ENCODE measurements at places on chromosomes 7 and 10. TPM values are rescaled to one million over a fixed set of nuclear protein-coding genes. Genes with fewer than 3 reads are reported as not detected.

DNA sequence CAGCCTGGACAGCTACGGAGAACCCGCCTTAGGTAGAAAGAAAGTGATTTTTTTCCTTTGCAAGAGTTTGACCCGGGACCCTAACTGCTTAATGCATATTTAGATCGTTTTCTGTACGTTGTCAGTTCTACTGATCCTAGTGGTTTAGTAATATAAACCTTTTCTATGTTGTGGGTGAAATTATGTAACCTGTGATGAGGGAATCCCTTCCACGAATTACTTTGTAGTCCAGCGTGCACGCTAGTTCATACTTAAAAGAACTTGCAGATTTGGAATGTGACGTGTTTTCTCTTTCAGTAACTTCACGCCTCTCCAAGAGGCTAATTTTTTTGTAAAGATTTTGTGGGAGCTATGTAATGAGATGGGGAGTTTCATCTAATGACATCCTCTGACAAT is 705 bp downstream of the SLF2 start:
- no peak for DNase-seq

GRCh38 chr10:20674926-20675325 is 222.2 kb downstream of the NEBL start:
- DNase-seq: no peak

DNA sequence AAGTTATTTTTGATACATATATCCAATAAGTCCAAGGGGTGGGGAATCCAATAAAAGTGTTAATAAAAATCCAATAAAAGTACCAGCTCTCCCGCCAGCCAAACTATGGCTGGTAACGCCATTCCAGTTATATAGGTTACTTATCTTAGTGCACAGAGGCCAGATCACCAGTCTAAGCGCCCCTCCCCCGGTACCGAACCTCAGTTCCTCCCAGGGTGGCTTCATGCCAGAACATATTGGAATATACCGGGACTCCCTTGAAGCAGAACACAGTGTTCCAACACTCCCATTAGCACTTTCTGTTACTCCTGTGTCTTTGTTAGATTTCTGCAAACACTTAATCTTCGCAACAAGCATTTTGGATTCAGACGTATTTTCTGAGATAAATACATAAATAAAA is 7.5 kb downstream of the FBH1 start:
- no peak for DNase-seq

DNA sequence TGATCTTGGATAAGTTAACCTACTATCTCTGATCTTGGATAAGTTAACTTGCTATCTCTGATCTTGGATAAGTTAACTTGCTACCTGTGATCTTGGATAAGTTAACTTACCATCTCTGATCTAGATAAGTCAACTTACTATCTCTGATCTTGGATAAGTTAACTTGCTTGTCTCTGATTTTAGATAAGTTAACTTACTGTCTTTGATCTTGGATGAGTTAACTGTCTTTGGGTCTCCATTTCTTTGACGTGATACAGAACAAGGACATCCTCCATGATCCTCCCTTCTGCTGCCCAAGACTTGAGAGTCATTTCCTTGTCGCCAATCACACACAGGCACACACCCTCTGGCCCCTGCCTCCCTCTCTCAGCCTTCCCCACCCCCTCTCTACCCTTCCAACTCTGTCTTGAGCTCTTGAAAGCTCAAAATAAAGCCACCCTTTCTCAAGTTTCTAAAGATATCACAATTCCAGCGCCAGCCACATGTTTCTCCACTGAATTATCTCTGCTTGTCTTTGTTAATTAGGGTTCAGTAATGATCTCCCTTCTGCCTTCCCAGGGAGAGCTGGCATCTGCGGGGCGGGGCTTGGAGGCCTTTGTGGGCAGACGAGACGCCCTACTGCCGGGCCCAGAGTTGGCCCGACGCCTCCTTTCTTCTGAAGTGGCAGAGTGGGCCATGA is 85.1 kb upstream of the GTF2I start:
- DNase-seq: no peak

DNA sequence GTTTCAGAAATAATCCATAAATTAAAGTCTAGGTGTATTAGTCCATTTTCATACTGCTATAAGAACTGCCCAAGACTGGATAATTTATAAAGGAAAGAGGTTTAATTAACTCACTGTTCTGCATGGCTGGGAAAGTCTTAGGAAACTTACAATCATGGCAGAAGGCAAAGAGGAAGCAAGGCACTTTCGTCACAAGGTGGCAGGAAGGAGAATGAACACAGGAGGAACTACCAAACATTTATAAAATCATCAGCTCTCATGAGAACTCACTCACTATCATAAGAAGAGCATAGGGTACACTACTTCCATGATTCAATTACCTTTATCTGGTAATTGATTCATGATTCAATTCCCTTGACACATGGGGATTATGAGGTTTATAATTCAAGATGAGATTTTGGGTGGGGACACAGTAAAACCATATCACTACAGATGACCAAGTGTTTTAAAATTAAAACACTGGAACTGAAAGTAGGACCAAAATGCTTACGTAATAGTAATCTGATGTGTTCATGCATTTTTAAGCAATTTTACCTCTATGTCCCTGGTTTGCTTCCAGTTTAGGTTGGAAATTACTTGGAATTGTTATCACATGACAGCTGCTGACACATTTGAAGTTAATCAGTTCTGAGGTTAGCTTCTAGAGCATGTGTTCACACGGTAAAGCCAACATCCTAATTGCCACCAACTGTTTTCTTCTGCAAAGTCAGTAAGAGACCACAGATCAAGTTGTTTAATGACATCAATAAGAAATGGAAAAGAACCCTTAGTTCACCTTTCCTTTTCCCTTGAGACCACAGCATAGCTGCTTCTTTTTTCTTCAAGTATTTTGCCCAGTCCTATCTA is 48.4 kb upstream of the SEMA3C start:
- no peak for DNase-seq

- DNase-seq: peak; percentile 69
Measured at GRCh38 chr10:103859161-103860086, 4.0 kb upstream of the SH3PXD2A start.

DNA sequence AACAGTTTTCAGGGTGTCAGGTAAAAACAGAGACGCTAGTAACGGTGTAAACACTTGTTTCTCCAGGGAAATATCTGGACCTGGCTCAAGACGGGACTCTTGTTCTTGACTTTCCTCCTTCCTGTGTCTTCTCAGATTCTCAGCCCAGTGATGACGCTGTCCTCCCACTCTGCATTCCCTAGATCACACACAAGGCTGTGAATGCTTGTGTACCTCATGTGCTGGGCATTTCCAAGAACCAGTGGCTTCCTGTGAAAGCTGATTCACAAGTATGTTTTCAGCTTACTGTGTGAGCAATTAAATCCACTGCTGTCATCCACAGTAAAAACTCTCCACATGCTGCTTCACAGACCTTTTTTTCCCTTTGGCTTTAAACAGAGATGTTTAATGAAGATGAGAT is 193.8 kb upstream of the DPP6 start:
- no peak for DNase-seq

- DNase-seq: no peak
Measured at GRCh38 chr10:124318811-124319210, 99.9 kb downstream of the OAT start.

DNA sequence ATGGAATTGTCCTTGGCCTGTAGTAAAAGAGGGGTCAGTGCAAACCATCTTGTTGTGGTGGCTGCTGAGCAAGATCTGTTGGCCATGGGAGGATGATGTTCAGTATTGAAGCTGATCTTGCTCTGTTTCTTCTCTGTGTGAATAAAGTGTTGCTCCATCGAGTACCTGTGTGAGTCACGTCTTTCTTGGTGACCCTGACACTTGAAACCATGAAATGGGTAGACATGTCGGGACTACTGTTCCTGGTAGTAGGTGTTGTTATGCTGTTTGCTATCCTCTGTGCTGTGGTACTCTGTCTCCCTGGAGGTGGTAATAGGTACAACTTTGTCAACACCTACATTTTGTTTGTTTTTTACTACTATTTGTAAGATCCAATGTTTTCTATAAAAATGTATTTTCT is 330.6 kb downstream of the MDFIC start:
- DNase-seq: no peak

DNA sequence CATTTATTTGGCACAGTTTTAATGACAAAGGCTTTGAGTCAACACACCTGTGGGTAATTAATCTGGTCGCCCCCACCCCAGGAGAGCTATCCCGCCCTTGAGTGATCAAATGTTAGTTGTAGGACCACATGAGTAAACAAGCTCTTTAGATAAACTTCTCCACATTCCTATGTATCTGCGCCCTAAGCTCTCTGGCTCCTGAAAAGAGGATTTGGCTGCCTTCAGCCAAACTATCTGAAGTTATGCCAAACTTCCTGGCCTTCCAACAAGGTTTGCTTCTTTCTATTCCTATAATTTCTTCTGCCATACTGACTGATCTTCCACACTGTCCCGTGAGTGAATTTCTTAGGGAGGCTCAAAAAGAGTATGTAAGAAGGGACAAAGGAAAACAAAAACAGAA is 134.2 kb downstream of the RALA start:
- DNase-seq: no peak

GRCh38 chr7:101546308-101546936 is 82.7 kb downstream of the MYL10 start:
- DNase-seq: no peak

- DNase-seq: no peak
Measured at GRCh38 chr7:129688503-129689222, 77.1 kb downstream of the NRF1 start.

- DNase-seq: no peak
Measured at GRCh38 chr10:3201796-3202195, 29.2 kb upstream of the PITRM1 start.

- DNase-seq: no peak
Measured at GRCh38 chr10:78729366-78729765, 339.4 kb upstream of the ZMIZ1 start.

The PPP1R3A gene
- total RNA-seq: not detected

The GJD4 gene
- not detected for total RNA-seq

The REEP3 gene
- 36.7 TPM for total RNA-seq

The LRIT2 gene
- total RNA-seq: not detected

The PHKG1 gene
- total RNA-seq: 1.7 TPM
